Activated CD8-positive, alpha-beta memory T cell treated with anti-CD3 and anti-CD28 coated beads for 48 hours (primary cell): ENCODE measurements at places on chromosomes 12 and 14.

- DNase-seq: no peak
Observed at GRCh38 chr12:96438330-96438729, 38.1 kb upstream of the CDK17 start.

DNA sequence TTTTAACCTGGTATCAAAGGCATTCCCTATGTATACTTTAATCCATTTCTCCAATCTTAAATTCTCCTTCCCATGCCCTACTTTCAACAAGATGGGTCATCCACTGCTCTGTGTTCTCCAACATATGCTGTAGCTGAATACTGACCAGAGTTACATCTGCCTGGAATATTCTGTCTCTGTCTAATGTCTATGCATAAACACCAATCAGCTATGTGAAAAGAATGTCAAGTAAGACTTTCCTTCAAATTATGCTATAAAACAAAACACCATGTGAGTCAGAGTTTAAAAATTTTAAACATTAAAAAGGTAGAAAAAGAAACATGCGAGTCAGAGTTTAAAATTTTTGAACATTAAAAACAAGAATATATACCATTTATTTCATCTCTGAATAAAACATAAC lies 19.3 kb downstream of the NT5DC3 start:
- DNase-seq: no peak

- no peak for DNase-seq
Observed at GRCh38 chr14:90676912-90677311, 139.3 kb downstream of the TTC7B start.

DNA sequence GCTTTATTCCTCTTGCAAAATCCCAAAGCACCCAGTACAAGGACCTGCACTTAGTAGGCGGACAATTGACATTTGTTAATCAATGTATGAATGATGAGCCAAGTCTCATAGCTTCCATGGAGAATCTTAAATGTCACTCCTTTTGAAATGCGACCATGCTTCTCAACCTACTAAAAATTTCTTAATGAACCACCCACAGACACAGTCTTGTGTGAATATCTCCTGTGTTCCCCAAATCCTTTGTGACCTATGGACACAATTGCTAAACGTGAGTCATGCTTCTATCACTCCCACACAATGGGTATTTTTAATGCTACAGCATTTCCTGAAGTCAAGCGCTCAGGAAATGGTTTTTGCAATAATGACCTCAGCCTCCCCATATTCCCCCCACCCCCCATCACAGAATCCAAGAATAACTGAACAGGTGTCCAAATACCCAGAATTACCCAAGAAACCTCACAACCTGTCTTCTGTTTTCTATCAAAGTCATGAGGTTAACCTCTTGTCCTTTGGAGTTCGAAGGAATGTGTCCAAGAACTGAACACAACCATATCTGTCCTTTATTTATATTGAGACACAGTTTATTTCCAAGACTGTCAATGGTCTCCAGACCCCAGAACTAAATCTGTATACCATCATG lies 163.6 kb upstream of the PLEKHG7 start:
- no peak for DNase-seq

- no peak for DNase-seq
Observed at GRCh38 chr12:47707355-47707754, 1.5 kb upstream of the RPAP3 start.

DNA sequence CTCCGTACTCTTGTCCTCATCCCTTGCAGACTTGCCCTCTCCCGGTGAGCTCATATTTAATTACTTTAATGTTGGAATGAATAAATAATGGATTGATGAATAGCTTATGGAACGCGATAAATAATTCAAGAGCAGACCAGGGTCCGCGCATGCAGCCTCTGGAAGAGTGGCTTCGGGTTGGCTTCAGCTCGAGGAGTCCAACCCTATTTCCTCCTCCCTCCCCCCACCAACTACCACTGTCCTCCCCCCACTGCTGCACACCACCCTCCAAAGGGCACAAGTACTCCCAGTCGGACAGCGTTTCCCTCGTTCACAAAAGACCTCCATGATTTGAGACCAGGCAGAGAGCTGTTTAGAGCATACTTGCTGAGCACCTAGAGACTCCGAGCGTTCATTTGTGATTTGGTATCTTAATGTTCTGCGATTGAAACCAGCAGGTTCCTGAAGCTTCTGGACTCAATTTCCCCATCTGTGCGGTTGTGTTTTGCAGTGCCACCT lies 647 bp upstream of the SIX1 start:
- DNase-seq: no peak

DNA sequence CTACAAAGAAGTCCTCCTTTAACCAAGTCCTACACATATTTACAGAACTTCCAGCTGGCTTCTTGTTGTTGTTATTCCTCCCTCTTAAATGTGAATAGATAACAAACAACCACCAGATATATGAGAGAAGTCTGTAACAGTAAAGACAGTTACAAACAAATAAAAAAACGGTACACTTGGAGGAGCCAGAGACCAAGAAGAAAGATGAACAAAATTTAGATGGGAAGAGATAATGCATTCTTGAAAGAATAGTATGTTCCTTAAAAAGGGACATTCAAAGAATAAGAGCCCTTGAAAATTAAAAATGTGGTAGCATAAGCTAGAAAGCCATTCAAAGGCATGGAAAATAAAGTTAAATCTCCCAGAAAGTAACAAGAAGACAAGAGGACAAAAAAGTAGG lies 25.9 kb downstream of the SLCO1A2 start:
- no peak for DNase-seq

- no peak for DNase-seq
Observed at GRCh38 chr12:52826611-52827498, 7.3 kb downstream of the KRT79 start.

DNA sequence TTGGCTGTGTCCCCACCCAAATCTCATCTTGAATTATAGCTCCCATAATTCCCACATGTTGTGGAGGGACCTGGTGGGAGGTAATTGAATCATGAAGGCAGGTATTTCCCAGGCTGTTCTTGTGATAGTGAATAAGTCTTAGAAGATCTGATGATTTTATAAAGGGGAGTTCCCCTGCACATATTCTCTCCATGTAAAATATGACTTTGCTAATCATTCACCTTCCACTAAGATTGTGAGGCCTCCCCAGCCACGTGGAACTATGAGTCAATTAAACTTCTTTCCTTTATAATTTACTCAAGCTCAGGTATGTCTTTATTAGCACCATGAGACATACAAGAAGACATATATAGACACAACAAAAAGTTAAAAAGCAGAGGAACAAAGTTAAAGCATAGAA lies 120.0 kb downstream of the CPNE8 start:
- DNase-seq: no peak

DNA sequence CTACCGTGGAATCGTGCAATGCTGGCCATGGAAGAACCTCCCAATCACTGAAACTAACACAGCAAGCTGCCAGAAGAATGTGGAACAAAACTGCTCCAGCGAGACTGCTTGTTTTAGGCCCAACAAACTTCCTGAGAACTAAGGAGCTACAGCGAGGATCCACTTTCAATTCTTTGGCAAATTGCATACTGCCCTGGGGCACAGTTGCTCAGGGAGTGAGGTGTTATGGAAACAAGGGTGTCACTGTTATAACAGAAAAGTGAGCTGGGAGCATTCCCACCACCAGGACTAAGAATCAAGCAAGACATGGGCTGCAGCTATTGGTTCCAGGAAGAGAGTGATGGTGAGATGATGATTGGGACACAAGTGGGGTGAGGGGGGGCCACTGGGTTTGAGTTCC lies 1606.1 kb upstream of the FLRT2 start:
- DNase-seq: no peak

DNA sequence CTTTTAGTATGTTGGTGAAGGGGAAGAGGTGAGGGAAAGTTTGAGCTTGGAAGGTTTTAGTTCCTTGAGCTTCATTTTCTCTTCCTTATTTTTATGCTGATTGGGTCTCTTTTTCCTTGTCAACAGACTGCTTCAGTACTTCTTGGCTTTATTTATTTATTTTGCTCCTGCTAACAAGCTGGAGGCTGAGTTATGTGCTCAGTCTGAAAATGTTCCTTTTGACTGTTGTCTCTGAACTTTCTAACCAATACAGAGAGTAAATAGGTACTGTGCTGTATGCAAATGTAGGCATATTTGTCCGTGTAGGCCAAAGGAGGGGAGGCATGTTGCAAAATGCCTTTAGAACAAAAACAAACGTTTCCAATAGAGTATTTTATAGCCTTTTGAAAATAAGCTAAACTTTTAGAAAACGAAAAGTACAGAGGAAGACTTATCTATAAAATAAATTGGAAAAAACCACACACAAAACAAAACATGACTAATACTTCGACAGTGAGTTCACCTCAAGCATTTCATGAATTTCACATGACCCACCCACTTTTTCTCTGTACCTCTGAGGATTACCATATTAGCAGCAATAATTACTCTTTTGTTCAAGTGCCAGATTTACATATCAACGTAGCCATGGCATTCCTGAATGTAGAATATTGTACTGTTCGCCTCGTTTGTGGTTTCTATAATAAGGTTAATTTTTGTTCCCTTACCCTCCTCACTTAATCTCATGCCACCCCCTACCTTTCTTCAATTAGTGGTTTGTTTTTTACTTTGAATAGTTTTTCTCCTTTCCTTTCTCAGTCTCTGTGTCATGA lies 4.7 kb upstream of the CREBL2 start:
- no peak for DNase-seq

- no peak for DNase-seq
Observed at GRCh38 chr14:81245771-81246170, 25.0 kb upstream of the GTF2A1 start.

- no peak for DNase-seq
Observed at GRCh38 chr14:23653051-23653450, 16.9 kb downstream of the DHRS2 start.

GRCh38 chr14:25032092-25032784 lies 17.7 kb downstream of the STXBP6 start:
- no peak for DNase-seq

DNA sequence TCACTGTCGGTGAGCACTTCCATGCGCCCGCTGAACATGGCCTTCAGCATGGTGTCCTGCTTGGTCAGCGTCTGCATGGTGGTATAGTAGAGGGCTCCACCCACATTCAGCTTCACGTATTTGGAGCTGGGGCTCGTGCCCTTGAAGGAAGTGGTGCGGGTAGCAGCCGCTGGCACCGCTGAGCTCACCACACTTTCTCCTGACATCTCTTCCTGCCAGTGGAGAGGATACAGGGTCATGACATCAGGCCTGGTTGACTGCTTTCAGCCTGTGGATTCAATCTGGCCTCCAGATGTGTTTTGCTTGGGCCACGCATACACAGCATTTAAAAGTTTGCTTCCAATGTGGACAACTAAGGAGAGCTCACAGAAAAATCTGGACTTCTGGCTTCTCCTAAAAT lies 7.6 kb downstream of the KCTD10 start:
- no peak for DNase-seq

DNA sequence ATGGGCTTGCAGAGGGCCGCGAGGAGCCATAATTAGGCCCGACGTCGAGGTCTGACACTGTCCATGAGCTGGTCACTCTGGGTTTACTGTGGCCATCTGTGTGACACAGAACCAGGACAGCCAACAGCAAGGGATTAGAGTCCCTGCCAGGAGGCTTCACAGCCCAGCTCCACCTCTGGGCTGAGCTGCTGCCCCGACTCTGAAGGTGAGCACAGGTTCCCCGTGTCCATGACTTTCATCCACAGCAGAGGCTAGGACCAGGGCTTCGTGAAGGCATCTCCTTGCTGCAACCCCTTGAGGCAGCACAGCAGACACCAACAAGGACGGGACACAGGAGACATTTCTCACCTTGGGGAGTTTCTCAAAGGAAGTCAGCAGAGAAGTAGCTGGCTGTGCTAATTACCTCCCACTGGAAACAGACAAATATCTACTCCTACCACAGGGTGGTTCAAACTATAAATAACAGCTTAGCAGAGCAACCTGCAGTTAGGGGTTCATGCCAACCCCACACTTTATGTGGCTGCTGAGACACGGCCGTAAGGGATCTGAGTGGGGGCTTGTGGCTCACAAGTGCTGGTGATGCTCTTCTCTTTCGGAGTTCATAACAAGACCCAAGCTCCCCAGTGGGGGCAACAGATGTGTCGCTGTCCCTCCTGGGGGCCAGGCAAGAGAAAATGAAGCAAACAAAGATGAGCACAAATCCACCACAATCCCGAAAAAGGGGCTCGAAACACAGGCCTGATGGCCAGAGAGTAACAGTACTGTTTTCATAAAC lies 29.2 kb downstream of the ZFYVE21 start:
- no peak for DNase-seq
